ENCODE measurements at places on chromosomes 16 and 17.
A peak's percentile ranks its signal among the peaks of the same experiment; 100 is the strongest.

GRCh38 chr16:81492311-81492761 lies 47.7 kb downstream of the CMIP start:
- no peak for DNase-seq

DNA sequence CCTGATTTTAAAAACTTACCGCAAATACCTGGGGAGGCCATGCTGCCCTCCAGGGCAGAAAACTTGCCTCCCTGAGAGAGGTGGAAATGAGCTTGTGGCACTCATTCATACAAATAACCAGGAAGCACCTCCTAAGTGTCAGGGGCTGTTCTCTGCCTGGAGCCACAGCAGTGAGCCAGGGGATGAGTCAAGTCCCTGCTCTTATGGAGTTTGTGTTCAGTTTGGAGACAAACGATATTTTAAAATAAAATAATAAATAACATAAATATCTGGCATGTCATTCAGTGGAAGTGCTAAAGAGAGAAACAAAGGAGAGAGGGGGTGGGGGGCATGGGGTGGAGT lies 313.8 kb downstream of the C16orf95 start:
- no peak for DNase-seq

- DNase-seq, result no peak
Measured at GRCh38 chr17:44281570-44281969, 13.6 kb upstream of the SLC4A1 start.

DNA sequence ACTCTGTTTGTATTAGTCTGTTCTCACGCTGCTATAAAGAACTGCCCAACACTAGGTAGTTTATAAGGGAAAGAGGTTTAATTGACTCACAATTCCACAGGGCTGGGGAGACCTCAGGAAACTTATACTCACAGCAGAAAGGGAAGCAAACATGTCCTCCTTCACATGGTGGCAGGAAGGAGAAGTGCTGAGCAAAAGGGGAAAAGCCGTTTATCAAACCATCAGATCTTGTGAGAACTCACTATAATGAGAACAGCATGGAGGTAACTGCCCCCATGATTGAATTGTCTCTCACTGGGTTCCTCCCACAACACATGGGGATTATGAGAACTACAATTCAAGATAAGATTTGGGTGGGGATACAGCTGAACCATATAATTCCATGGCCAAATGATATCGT lies 30.9 kb downstream of the ABCC1 start:
- no peak for DNase-seq

DNA sequence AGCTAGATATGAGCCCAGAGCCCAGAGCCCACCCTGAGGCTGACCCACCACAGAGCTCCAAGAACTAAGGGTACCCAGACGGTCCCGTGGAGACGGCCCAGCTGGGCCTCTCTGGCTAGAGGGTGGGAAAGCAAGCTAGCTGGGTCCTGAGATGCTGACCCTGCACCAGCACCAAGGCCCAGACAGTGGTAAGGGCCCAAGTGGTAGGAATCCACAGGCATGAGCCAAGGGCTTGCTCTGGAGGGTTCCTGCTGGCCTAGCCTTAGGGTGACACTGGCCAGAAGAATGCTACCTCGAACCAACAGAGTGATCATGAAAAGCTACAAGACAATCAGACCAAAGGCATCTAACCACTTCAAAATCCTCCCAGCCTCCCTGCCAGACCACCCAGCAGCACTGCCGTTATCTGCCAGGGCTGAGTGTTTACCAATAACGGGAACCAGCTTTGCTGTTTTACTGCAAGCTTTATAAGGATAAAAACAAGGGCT lies 13.2 kb downstream of the HIC1 start:
- DNase-seq, result no peak

GRCh38 chr17:74471341-74471740 lies 4.9 kb downstream of the CD300A start:
- DNase-seq, result no peak

GRCh38 chr16:11744075-11744470 lies 1.4 kb upstream of the TXNDC11 start:
- no peak for DNase-seq

GRCh38 chr16:20879175-20880040 lies 20.8 kb downstream of the DCUN1D3 start:
- peak; percentile 64 for DNase-seq

GRCh38 chr16:86971251-86971650 lies 345.9 kb downstream of the C16orf95 start:
- no peak for DNase-seq

GRCh38 chr17:83012200-83012785 lies 67.1 kb upstream of the METRNL start:
- no peak for DNase-seq

GRCh38 chr17:57615836-57616757 lies 129.0 kb downstream of the CCDC182 start:
- no peak for DNase-seq

DNA sequence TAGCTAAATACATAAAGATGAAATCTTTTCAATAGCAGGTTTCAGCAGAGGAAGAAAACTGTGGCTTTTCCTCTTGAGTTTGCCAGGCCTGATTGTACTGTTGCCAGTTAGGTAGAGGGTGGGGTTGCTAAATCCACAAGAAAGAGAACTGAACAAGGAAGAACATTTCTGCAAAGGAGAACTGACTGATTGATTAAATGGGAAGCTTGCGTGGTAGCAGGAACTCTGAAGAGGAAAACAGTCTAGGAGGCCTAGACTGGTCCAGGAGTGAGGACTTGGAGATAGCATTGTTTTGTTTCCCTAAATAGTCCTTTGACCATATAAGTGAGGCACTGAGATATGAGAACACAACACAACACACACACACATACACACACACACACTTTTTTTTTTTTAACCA lies 18.8 kb downstream of the LRRC36 start:
- no peak for DNase-seq

DNA sequence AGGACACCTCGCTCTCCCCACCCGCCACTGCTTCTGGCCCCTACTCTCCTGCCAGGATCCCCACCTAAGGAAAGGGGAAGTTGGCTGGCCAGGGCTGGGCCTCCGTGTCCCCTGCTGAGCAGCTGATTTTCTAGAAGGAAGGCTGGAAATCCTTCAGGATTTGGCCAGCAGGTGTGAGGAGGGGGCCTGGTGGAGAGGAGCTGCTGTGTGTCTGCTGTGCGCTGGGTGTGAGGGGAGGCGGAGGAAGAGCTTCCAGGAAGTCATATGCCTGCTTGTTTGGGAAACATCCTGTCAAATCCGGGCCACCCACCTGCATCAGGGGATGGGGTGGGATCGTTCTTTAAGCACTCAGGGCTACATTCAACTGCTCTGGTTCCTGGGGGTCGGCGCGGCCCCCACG lies 28.6 kb downstream of the TPSG1 start:
- DNase-seq, result no peak

DNA sequence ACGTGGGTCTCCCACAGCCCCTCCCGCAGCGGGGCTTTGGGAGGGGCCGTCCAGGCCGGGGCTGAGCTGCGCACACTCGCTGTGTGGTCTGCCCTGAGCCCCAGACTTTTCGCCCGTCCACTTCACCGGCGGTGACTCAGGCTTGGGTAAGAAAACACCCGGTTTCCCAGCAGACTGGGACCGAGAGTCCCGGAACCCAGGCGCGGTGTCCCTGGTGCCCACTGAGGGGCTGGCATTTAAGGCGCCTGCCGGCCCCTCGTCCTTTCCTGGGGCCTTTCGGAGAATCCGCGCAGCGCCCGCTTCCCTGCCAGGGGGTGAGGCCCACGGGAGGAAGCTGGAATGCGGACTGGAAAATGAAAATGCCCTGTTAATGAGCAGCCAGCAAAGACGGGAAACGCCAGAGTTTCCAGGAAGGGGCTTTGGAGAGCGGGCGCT lies 100.3 kb downstream of the C16orf95 start:
- no peak for DNase-seq

DNA sequence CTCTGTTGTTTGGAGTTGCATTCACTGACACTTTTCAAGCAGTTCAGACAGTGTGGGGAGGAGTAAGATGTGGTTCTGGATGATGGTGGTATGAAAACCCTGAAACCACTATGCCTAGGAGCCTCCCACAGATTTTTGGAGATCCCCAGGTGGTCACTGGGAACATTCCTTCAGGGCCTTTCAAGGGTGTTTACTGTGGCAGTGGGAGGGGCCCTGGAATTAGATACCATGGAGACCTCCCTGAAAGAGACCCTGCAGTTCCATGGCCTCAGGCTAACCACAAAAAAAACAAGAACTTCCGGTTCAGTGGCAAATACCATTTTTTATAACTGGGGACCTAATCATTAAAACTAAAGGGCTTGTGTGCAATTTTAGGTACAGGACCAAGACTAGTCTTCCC lies 79.9 kb downstream of the TMEM100 start:
- DNase-seq, result no peak

DNA sequence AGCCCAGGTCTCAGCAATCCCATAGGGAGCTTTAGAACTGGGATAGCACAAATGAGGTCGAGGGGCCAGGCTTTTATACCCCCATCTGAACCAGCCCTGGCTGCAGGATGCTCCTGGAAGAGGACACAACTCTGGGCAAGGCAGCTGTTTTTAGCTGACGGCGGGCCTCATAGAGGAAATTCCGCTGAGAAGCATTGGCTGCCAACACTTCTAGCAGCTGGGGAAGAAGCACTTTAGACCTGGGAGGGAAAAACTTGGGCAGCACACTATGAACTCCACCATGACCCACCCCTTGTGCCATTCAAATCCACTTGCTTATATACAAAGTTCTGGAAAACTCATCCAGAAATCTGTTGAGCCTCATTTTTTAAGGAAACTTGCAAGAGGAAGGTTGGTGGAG lies 5.0 kb downstream of the CCL11 start:
- DNase-seq, result no peak

DNA sequence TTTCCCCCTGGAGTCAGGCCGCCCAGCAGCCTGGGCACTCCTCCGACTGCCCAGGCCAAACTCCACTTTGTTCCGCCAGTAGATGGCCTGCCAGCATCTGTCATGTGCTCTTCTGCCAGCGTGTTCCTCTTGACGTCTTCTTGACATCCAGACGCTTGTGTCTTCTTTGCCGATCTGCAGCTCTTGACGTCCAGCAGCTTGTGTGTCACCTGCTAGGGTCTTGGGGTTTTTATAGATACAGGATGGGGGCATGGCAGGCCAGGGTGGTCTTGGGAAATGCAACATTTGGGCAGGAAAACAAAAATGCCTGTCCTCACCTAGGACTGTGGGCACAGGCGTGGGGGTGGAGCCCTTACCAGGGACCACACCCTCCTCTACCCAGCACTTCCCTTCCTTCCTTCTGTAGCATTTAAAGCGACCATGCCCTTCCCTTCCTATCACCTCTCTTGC lies 88.7 kb downstream of the BMERB1 start:
- DNase-seq, result no peak

- DNase-seq, result peak; percentile 41
Measured at GRCh38 chr17:64262198-64262999, 661 bp downstream of the TEX2 start.

DNA sequence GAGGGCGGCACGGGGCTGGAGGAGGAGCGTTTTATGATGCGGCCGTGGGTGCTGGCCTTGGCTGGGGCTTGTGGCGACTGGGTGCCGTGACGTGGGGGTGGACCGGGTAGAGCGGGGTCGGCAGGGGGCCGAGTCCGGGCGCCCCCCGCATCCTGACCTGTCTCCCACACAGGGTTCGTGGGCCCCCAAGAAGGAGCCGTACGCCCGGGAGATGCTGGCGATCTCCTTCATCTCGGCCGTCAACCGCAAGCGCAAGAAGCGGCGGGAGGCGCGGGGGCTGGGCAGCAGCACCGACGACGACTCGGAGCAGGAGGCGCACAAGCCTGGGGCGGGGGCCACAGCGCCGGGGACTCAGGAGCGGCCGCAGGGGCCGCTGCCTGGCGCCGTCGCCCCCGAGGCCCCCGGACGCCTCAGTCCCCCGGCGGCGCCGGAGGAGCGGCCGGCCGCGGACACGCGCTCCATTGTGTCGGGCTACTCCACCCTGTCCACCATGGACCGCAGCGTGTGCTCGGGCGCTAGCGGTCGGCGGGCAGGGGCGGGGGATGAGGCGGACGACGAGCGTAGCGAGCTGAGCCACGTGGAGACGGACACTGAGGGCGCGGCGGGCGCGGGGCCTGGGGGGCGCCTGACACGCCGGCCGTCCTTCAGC lies 81.6 kb downstream of the ARHGAP23 start:
- DNase-seq, result no peak

- no peak for DNase-seq
Measured at GRCh38 chr16:85017151-85017550, 5.8 kb upstream of the ZDHHC7 start.

DNA sequence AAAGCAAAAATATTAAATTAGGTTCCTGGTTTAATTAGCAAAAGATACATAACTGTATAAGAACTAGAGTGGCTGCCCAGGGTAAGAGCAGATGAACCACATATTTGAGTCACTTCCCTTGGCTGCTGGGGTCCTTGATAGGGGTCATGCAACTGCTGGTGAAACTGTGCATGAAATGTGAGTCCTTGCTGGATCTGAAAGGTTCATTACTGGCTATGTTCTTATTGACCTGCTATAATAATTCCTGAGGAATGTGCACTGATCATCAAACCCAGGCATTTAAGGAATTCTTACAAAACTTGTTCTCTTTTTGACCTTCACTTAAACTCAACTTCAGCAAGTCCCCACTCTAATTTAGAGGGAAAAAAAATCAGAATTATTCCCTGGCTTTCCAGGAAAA lies 183.4 kb downstream of the ZNF18 start:
- no peak for DNase-seq

- DNase-seq, result no peak
Measured at GRCh38 chr17:72665852-72666851, 426.3 kb downstream of the SLC39A11 start.

DNA sequence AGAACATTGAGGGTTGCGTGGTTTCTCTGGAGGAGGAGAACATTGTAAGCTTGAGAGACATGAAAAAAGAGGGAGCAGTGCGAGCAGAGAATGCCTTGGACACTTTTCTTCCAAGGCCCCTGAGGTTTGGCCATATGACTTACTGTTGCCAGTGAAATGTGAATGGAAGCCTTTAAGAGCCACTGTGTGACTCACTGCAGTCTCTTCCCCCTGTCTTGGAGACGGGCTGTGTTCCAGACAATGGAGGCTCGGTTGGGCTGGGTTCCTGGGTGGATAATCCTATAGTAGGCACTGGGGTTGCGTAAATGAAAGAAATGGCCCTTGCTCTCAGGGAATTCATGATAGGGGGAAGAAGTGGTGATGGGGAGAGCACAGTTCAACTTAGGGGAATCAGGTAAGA lies 75.5 kb downstream of the SHISA9 start:
- no peak for DNase-seq

- no peak for DNase-seq
Measured at GRCh38 chr16:79723583-79724168, 123.1 kb upstream of the MAF start.

DNA sequence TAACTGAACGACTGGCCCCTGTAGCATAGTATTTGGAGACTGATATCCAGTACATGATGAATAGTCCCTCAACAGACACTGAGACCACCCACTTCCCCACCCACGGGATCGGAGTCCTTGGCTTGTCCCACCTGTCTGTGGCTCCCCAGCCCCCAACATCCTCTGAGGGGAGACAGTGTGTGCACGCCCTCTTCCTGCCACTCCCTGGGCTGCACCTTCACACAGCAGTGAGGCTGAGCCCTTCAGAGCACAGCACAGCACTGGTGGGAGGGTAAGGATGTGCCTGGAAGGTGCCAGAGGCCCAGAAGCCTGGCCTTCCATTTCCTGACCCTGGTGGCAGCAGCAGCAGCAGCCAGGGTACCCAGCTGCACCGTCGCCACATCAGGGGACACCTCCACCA lies 11.0 kb downstream of the DNASE1 start:
- DNase-seq, result no peak

- peak; percentile 12 for DNase-seq
Measured at GRCh38 chr17:79420318-79421243, 190.3 kb downstream of the RBFOX3 start.

GRCh38 chr16:354971-355461 lies 2.5 kb upstream of the AXIN1 start:
- no peak for DNase-seq

All from RWPE1 (cell line).